ENCODE measurements at places on chromosomes 5 and 9. TPM values are rescaled to one million over a fixed set of nuclear protein-coding genes. Genes with fewer than 3 reads are reported as not detected.
A peak's percentile ranks its signal among the peaks of the same experiment; 100 is the strongest.

GRCh38 chr5:19031491-19031890 is 956.5 kb downstream of the CDH18 start:
- no peak for DNase-seq
- no peaks in the 10 kb centered on the region for H3K4me1 ChIP-seq
- no peaks in the 10 kb centered on the region for H3K36me3 ChIP-seq

Gene TRPM3
- total RNA-seq, result not detected

DNA sequence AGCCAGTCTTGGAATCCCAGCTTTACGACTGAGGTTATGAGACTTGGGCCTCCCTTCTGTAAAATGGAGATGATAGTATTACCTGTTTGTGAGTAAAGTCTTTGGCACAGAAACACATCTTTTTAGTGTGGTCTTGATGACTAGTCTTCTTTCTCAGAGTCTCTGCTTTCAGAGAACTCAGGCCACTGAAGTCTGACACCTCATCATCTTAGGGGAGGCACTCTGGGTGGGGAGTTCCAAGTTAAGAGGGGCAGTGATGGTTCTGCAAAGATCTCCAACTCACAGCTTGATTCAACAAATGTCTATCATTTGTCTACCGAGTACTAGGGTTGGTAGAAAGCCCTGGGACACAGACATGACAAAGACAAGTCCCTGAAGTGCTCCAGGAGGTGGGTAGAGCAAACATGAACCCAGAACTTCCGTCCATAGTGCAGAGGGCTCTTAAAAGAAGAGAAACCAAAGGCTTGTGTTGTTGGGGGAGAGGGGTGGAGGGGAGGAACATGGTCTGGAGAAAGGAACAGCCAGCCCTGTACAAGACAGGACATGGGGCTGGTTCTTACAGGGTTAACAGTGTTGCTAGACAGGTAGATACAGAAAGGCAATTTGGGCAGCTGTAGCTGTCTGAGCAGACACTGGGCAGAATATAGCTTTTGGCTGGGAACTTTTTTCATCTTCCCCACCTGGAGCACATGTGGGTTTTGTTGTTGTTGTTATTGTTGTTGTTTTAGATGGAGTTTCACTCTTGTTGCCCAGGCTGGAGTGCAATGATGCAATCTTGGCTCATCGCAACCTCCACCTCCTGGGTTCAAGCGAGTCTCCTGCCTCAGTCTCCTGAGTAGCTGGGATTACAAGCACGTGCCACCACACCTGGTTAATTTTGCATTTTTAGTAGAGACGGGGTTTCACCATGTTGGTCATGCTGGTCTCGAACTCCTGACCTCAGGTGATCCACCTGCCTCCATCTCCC is 2.6 kb upstream of the CD14 start:
- no peak for DNase-seq
- peaks cover 3% of the 10 kb centered on the region for H3K36me3 ChIP-seq
- peaks cover 16% of the 10 kb centered on the region for H3K27me3 ChIP-seq
- no peak overlapping the region for H3K4me3 ChIP-seq
- H3K27ac ChIP-seq, result peak overlapping the region; percentile 17
- H3K4me1 ChIP-seq, result peaks cover 38% of the 10 kb centered on the region

DNA sequence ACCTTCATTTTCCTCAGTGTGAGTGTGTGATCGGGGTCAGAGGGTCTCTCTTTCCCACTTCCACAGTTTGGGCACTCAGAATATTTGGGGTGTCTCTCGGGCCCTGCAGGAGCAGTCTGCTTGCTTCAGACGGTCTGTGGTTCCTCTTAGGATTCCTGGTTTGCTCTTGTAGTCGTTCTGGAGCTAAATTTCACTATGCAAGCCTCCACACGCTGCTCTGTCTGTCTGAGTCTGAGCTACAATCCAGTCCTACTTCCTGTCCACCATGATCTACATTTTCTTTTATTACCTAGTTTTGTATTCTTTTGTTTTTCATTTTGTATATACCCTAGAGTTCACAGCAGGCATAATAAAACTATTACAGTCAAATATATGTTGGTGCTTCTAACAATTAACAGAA is 1967.3 kb upstream of the NUDT12 start:
- no peaks in the 10 kb centered on the region for H3K27me3 ChIP-seq
- no peak for DNase-seq
- H3K4me1 ChIP-seq, result no peaks in the 10 kb centered on the region
- H3K4me3 ChIP-seq, result no peak overlapping the region
- no peak overlapping the region for H3K27ac ChIP-seq
- no peaks in the 10 kb centered on the region for H3K36me3 ChIP-seq

GRCh38 chr5:96278981-96279380 is 154.1 kb downstream of the PCSK1 start:
- H3K27ac ChIP-seq, result no peak overlapping the region
- peaks cover 8% of the 10 kb centered on the region for H3K27me3 ChIP-seq
- no peaks in the 10 kb centered on the region for H3K36me3 ChIP-seq
- DNase-seq, result no peak
- no peak overlapping the region for H3K4me3 ChIP-seq
- peaks cover 20% of the 10 kb centered on the region for H3K4me1 ChIP-seq

- no peaks in the 10 kb centered on the region for H3K36me3 ChIP-seq
- no peaks in the 10 kb centered on the region for H3K4me1 ChIP-seq
- no peak overlapping the region for H3K4me3 ChIP-seq
- DNase-seq, result no peak
- peaks cover 2% of the 10 kb centered on the region for H3K27me3 ChIP-seq
These were observed 60.6 kb upstream of the AFAP1L1 start for GRCh38 chr5:149210968-149211490.

DNA sequence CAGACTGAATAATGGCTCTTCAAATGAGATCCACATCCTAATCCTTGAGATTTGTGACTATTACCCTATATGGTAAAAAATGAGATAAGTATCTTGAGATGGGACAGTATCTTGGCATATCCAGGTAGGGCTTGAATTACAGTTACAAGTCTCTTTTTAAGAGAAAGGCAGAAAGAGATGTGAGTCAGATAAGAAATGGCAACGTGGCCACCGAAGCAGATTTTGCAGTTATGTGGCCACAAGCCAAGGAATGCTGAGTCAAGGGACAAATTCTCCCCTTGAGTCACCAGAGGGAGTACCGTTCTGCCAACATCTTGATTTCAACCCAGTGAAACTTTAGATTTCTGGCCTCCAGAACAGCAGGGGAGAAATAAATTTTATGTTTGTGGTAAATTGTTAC is 1983.0 kb upstream of the C9orf72 start:
- no peaks in the 10 kb centered on the region for H3K4me1 ChIP-seq
- no peak overlapping the region for H3K4me3 ChIP-seq
- no peaks in the 10 kb centered on the region for H3K27me3 ChIP-seq
- DNase-seq, result no peak
- no peaks in the 10 kb centered on the region for H3K36me3 ChIP-seq

DNA sequence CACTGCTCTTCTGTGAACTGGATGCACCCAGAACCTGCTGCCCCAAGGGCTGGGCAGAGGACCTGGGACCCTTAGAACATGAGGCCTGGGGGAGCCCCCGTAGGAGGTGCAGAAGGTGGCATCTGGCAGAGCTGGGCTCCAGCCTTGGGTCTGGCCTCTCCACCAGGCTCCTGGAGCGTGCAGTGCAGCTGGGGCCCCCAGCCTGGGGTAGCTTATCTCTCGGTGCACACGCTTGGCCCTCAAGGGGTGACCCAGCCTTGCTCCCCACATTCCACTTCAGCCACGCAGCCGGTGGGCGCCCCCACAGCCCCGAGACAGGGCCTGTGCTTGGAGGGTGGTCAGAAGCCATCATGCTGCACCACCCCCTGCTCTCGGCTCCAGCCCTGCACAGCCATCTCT is 5.6 kb upstream of the NR5A1 start:
- no peak overlapping the region for H3K4me3 ChIP-seq
- no peaks in the 10 kb centered on the region for H3K36me3 ChIP-seq
- no peak overlapping the region for H3K27ac ChIP-seq
- no peak for DNase-seq
- peaks cover 3% of the 10 kb centered on the region for H3K27me3 ChIP-seq

- peaks cover 6% of the 10 kb centered on the region for H3K27me3 ChIP-seq
- H3K4me3 ChIP-seq, result no peak overlapping the region
- no peak overlapping the region for H3K27ac ChIP-seq
- H3K36me3 ChIP-seq, result no peaks in the 10 kb centered on the region
These were observed 36.0 kb upstream of the NAA35 start for GRCh38 chr9:85904975-85905374.

DNA sequence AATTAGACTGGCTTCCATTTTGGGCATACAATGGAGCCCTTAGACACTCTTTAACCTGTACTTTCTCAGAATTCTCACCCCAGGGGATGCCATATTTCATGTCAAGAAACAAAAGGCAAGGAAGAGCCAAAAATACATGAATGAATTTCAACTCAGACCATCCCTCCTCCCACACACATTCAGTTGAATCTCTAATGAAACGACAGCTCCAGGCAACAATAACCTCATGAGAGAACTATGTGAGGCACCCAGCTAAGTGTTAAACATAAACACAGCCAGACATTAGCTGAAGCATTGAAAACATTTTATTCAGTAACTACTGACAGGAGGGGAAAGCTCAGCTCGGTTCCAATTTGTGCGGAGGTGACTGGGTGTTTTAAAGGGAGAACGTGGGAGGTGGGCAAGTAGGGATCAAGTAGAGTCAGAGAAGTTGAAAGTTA is 1359.1 kb upstream of the CDH9 start:
- no peaks in the 10 kb centered on the region for H3K4me1 ChIP-seq
- no peak overlapping the region for H3K27ac ChIP-seq
- H3K36me3 ChIP-seq, result no peaks in the 10 kb centered on the region
- H3K27me3 ChIP-seq, result no peaks in the 10 kb centered on the region
- H3K4me3 ChIP-seq, result no peak overlapping the region

- no peak overlapping the region for H3K27ac ChIP-seq
- H3K36me3 ChIP-seq, result no peaks in the 10 kb centered on the region
- no peak overlapping the region for H3K4me3 ChIP-seq
- H3K27me3 ChIP-seq, result no peaks in the 10 kb centered on the region
These were observed 860.8 kb upstream of the DMAC1 start for GRCh38 chr9:8660383-8660782.

Gene WNT8A
- not detected for total RNA-seq

DNA sequence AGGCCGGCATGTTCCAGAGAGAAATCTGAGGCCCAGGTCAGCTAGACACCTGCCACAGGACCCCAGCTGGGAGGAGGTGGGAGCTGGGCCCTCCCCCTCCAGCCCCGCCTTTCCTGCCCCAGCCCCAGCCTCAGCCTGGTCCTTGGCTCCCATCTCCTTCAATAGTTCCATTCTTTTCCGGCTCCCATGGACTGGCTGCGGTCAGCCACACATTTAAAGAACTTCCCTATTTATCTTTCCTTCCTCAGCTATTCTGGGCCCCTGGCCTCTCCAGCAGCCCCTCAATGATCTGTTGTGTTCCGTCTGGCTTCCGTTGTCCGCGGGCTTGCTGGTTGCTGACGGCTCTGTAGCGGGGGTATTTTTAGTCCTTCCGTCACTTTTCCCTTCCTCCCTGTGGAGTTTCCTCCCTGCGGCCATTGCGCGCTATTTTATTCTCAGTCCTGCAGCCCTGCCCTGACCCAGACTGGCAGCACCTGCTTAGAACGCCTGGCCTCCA is 73.8 kb downstream of the AMBP start:
- no peak for DNase-seq
- H3K27ac ChIP-seq, result no peak overlapping the region
- H3K4me1 ChIP-seq, result no peaks in the 10 kb centered on the region

DNA sequence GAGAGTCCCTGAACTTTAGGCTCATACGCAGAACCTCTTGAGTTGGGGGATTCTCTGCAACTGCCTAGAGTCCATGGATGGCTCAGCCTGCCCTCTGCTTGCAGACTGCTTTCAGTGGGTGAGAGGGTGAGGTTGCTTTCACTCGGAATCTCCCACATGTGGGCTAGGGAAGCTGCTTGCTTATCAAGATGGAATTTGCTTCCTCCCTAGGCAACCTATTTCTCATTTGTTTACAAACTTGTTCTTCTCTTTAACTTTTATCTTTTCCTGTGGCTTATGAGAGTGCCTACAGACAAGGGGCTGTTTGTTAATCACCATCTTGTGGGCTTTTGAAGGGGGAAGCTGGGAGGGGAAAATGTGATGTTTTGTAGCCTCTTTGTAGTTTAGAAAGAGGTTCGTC is 10.0 kb downstream of the TLE4 start:
- peak overlapping the region; percentile 51 for H3K4me3 ChIP-seq
- peak overlapping the region; percentile 54 for H3K27ac ChIP-seq

Gene TAF11L5
- not detected for total RNA-seq

- DNase-seq, result no peak
- H3K27me3 ChIP-seq, result peaks cover 42% of the 10 kb centered on the region
- H3K4me1 ChIP-seq, result no peaks in the 10 kb centered on the region
- H3K36me3 ChIP-seq, result no peaks in the 10 kb centered on the region
- H3K27ac ChIP-seq, result no peak overlapping the region
These were observed 20.6 kb upstream of the HAND1 start for GRCh38 chr5:154498591-154498990.

DNA sequence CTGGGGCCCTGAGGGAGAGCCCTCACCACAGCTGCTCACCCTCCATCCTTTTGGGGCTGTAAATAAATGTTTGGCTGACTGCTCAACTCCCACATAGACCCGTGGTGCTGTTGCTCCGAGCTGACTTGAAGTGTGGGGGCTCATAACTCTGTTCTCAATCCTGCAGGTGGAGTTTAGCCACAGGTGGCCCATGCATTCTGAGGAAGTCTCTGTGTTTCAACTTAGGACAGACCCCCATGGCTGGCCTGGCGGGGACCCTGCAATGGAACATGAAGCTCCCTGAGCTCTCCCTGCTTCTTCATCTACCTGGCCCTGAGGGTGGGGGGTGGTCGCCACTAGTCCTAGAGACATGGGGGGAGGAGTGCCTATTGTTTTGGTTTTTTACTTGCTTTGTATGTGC is 19.7 kb downstream of the NDUFS6 start:
- H3K4me1 ChIP-seq, result peaks cover 3% of the 10 kb centered on the region
- no peak overlapping the region for H3K4me3 ChIP-seq
- no peak overlapping the region for H3K27ac ChIP-seq

GRCh38 chr5:149317281-149318048 is 27.8 kb upstream of the GRPEL2 start:
- H3K4me1 ChIP-seq, result no peaks in the 10 kb centered on the region
- no peaks in the 10 kb centered on the region for H3K36me3 ChIP-seq
- no peaks in the 10 kb centered on the region for H3K27me3 ChIP-seq
- no peak overlapping the region for H3K27ac ChIP-seq

Gene GHR
- total RNA-seq, result not detected

Gene SPEF2
- total RNA-seq, result 5.8 TPM

Gene MINAR2
- total RNA-seq, result not detected

GRCh38 chr5:127515693-127516440 is 1.6 kb upstream of the PRRC1 start:
- peaks cover 16% of the 10 kb centered on the region for H3K36me3 ChIP-seq
- no peak overlapping the region for H3K27ac ChIP-seq
- H3K4me1 ChIP-seq, result peaks cover 22% of the 10 kb centered on the region

GRCh38 chr5:10140195-10140973 is 109.3 kb downstream of the ATPSCKMT start:
- no peak overlapping the region for H3K4me3 ChIP-seq
- no peaks in the 10 kb centered on the region for H3K27me3 ChIP-seq
- H3K27ac ChIP-seq, result no peak overlapping the region
- no peaks in the 10 kb centered on the region for H3K4me1 ChIP-seq
- no peak for DNase-seq

All from activated CD4-positive, alpha-beta T cell treated with anti-CD3 and anti-CD28 coated beads, Interleukin-2, amount 10 ng/mL, durations not matched to agents 24 days and 14 days (primary cell).